ENCODE measurements at places on chromosomes 4 and X. TPM values are rescaled to one million over a fixed set of nuclear protein-coding genes. Genes with fewer than 3 reads are reported as not detected.

The ANKRD37 gene
- 8.3 TPM for total RNA-seq

GRCh38 chrX:110086916-110087484, 84.1 kb downstream of the TMEM164 start:
- peak; percentile 23 for DNase-seq

The MAGEC3 gene
- total RNA-seq: not detected

- peak; percentile 11 for DNase-seq
Measured at GRCh38 chrX:76253432-76253831, 80.6 kb downstream of the PBDC1 start.

Measured in K562 (cell line).